Suppressor macrophage treated with lipopolysaccharide for 4 hours (primary cell): ENCODE measurements at places on chromosomes 7 and 10.

DNA sequence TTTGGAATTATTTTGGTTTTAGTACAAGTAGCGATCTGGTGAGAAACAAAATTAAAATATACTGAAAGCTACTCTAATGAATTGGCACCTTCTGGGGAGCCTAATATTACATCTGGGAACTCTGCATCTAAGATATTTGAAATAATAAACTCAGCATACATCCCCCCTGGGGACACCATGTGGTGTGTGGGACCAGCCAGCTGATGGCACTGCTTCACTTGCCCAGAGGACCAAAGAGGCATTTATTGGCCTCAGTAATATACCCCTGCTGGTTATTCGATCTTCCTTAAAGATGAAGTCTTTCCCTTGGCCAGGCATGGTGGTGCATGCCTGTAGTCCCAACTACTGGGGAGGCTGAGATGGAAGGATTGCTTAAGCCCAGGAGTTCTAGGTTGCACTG lies 195.1 kb upstream of the AUTS2 start:
- peak; percentile 21 for DNase-seq

GRCh38 chr10:101567165-101568006 lies 20.7 kb downstream of the POLL start:
- no peak for DNase-seq

- no peak for DNase-seq
Observed at GRCh38 chr7:17056491-17057142, 174.8 kb upstream of the AGR3 start.

- no peak for DNase-seq
Observed at GRCh38 chr10:26368463-26368862, 69.7 kb upstream of the APBB1IP start.

GRCh38 chr10:71850021-71850742 lies 869 bp downstream of the PSAP start:
- DNase-seq = no peak

DNA sequence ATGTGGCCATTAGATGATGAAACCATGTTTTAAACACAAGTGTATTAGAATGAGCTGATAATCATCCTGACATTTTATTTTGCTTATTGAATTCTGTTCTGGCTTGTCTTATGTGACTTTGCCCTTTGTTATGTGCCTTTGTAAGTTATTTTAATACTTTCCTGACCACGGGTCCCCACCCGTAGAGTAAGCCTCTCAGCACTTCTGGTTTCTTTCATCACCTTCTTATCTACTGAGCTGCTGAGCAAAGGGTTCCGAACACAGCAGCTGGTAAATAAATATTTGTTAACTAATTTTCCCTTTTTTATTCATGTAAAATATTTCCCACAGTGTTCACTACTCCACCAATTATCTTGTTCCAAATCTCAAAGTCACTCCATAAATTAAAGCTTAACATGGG lies 1115.3 kb downstream of the SORCS3 start:
- no peak for DNase-seq

- DNase-seq = no peak
Observed at GRCh38 chr7:1105189-1105588, 17.3 kb downstream of the GPER1 start.

DNA sequence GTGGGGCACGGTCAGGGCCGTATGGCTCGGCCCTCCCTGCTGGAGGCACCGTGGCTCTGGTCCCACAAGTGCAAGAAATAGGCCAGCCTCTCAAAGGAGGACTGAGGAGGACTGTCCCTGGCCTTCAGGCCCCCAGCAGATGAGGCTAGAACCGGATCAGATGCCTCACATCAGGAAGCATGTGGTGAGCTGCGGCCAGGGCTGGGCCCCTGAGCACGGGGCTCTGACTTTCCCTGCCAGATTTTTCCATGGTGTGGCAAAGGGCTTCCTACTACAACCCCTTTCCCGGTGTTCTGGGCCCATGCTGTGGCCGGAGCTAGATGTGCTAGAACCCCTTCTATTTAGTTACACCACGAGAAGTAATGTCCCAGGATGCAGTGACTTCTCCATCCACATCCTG lies 100.4 kb downstream of the TCERG1L start:
- DNase-seq = no peak

DNA sequence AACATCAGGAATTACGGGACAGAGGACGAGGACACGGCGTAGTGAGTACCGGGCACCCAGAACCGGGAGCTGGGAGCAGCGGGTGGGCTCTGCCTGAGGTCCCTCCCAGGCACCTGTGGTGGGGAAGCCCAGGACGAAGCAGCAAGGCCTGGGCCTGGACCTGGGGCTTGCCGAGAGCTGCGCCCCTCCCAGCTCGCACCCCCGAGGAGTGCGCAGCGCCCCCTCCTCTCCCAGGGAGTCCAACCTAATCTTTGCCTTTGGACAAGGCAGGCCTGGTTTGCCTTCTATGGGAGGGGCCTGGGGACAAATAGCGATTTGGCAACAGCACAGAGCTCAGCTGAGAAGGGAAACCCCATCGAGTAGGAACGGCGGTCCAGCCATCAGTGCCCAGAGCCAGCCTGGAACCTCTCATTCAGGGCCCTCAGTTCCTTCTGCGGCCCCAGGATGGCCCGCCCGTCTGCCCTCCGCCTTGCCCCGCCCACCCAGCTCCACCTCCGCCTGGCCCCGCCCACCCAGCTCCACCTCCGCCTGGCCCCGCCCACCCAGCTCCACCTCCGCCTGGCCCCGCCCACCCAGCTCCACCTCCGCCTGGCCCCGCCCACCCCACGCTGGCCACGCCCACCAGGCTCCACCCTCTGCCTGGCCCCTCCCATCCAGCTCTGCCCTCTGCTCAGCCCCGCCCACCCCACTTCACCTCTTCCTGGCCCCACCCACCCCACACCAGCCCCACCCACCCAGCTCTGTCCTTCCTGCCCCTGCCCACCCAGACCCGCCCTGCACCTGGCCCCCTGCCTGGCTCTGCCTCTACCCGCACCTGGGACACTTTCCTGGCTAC lies 32.5 kb upstream of the KNDC1 start:
- no peak for DNase-seq
